ENCODE measurements at places on chromosomes 11 and 22. TPM values are rescaled to one million over a fixed set of nuclear protein-coding genes. Genes with fewer than 3 reads are reported as not detected.
A peak's percentile ranks its signal among the peaks of the same experiment; 100 is the strongest.

The CNGA4 gene
- 1.5 TPM for total RNA-seq

The EMID1 gene
- total RNA-seq = 12.7 TPM

The CRYAB gene
- 81.5 TPM for total RNA-seq

The SYCE3 gene
- 0.80 TPM for total RNA-seq

The CECR2 gene
- 1.7 TPM for total RNA-seq

The MALAT1 gene
- 13,781 TPM for total RNA-seq

The B3GAT1 gene
- 0.09 TPM for total RNA-seq

The CEND1 gene
- 0.50 TPM for total RNA-seq

The FGF4 gene
- total RNA-seq = not detected

GRCh38 chr11:111463276-111463675 lies 48.9 kb downstream of the BTG4 start:
- DNase-seq = no peak

- no peak for DNase-seq
These were observed 268.3 kb downstream of the MN1 start for GRCh38 chr22:27533105-27533745.

DNA sequence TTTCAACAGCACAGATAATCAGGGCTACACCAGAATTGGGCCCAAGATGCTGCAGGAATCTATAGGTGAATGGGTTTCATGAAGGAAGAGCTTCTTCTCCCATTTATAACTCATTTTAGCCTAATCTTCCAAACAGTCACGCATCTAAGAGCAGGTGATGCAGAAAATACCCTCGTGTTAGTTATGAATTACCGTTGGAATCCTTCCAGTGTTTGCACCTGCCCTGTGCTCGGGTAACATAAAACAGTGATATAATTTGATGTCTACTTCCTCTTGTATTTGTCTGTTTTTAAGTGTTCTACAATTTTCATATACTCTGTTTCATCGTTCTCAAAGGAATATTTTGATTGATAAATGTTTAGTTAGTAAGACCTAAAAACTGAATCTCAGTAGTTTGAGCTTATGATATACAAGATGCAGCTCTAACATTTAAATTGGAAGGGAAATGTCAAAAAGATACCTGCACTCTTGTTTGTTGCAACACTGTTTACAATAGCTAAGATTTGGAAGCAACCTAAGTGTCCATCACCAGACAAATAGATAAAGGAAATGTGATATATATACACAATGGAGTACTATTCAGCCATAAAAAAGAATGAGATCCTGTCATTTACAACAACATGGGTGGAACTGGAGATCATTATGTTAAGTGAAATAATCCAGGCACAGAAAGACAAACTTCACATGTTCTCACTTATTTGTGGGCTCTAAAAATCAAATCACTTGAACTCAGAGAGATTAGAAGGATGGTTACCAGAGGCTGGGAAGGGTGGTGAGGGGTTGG lies 42.1 kb downstream of the PPARA start:
- no peak for DNase-seq

DNA sequence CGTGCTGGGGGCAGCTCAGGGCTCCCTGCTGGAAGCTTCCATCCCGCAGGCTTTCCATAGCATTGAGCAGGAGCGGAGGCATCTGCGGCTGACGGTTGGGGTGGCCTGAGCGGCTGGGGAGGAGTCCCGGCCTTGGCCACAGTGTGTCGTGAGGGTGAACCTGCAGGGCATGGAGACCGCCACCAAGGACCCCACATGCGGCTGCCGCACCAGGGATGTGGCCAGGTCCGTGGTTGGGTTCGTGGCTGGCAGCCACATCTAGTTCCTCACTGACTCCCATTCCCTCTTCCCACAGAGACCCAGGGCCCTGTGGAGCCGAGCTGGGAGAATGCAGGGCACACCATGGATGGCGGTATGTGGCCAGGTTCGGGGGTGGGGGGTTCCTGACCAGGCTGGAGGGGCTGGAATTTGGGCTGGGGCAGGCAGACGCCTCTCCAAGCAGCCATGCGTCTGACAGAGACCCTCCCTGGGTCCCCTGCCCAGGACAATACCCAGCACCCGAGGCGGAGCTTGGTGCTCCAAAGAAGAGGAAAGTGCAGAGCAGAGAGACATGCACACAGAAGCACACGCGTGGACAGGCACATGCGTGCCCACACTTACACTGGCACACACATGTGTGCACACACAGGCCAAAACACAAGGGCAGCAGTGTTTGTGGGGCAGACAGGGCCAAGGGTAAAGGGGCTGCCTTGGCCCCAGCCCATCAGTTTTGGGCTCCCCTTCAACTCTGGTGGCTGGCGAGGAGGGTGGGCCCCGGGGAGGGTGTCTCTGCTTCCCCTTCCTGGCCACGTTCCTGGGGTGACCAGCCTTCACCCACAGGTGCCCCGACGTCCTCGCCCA lies 2.7 kb downstream of the MUC5B start:
- DNase-seq = peak; percentile 0

GRCh38 chr22:45336971-45337431 lies 27.3 kb downstream of the FAM118A start:
- DNase-seq = peak; percentile 83

DNA sequence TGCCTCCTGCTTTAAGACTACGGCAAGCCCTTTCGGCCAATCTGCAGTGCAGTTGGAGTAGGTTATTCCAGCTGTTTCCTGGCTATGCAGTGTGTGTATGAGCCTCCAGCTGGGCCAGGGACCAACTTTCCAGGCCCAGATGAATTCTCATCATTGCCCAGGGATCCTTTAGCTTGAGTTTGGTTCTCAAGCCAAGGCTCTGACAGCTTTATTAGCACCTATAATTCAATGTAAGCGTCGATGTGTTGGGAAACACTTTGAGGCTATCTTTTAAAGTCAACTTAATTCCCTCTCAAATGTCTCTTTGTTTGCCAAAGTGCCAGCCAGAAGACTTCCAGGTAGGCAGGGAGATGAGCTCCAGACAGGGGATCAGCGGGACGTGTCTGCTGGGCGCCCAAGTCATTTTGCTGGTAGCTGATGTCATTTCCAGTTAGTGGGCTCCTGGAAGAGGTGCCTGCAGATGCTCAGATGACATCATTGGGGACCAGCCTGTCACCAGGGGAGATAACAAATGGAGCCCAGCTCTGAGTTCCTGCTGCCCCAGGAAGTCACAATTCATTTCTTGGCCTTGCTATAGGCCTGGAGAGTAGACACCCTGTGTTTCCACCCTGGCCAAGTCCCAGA lies 520.4 kb downstream of the SOX6 start:
- no peak for DNase-seq

DNA sequence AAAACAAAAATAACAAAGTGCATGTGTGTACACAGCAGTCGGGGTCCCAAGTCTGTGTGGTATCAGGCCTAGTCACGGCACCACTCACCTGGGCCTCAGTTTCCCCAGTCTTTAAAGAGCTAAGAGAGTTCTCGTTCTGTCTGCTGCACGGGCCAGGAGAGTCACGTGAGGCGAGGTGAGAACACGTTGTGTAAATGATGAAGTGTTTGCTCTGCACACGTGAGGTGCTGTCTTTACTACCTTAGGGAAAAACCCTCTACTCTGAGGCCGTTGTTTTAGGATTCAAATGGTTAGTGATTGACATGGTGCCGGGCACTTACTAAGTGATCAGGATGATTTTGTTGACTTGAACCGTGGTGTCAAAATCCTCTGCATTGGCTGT lies 86.5 kb upstream of the PPARA start:
- DNase-seq = peak; percentile 10

DNA sequence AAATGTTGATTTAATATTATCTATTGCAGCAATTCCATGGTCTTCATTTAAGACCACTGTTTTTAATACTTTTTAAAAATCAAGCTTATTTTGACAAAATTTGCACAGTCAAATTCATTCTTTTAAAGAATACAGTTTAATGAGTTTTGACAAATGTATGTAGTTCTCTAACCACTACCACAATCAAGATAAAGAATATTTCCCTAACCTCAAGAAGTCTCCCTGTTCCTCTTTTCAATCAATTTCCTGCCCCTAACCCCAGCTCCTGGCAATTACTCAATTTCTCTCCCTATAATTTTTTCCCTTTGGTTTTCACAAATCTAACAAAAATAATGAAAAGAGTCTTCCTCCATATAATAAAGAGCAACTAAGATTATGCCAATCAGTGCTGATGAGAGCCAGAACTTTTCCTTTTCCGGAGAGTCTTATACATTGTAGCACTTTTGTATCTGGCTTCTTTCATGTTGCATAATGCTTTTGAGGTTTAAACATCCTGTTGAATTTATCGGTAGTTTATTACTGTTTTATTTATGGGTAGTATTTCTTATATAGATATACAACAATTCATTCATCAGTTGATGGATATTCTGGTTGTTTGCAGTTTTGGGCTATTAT lies 231.7 kb downstream of the AASDHPPT start:
- DNase-seq = no peak

- DNase-seq = no peak
These were observed 26.9 kb upstream of the LDHA start for GRCh38 chr11:18367431-18367830.

DNA sequence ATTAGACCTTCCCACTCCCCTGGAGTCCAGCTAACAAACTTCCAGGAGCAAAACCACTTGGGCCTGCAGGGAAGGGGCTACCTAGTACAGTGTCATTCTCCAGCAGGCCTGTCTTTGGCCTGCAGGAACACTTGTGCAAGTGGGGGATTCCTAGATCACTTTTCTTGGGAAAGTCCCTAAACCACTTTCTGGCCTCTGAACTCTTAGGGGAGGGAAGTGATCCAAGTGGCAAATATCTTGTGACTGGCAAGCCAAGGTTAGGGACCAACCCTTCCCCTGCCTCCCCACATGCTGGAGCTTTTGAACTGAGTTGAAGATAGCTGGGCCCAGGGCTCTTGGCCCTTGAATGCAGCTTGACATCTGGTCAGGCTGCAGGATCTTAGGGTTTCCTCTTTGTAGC lies 17.2 kb downstream of the PPFIBP2 start:
- no peak for DNase-seq

- DNase-seq = no peak
These were observed 31.3 kb downstream of the RSF1 start for GRCh38 chr11:77789061-77789730.

DNA sequence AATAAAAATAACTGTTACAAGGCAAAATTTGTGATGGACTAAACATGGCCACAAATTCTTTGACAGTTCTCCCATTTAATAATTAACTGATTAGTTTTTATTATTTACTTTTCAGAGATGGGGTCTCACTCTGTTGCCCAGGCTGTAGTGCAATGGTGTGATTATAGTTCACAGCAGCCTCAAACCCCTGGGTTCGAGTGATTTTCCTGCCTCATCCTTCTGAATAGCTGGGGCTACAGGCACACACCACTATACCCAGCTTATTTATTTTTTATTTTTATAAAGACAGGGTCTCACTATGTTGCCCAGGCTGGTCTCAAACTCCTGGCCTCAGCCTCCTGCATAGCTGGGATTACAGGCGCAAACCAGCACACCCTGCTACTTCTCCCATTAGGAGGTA lies 4.5 kb upstream of the PATL1 start:
- no peak for DNase-seq

GRCh38 chr22:24518771-24519485 lies 23.8 kb downstream of the UPB1 start:
- DNase-seq = no peak

DNA sequence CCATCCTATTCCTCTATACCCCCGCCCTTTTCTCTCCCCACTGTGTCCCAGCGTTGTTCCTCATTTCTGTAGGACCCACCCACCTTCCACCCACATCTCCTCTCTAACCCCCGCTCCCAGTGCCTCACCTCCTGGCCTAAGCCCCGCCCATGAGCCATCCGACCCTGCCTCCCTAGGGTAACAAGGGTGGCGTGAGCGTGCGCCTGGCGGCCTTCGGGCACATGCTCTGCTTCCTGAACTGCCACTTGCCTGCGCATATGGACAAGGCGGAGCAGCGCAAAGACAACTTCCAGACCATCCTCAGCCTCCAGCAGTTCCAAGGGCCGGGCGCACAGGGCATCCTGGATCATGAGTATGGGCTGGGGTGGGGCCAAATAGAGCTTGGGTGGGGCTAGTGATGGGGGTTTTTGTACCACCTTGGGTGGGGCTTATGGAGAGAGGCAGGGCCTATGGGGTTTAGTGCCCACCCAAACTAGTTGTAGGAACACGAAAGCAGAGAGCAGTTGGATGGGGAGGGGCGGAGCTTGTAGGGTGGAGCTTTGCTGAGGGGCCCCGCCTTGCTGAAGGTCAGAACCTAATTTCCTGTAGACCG lies 4.5 kb downstream of the INPP5J start:
- DNase-seq = no peak

All from adrenal gland (tissue), 19 donors.